GM13977 (cell line): ENCODE measurements at places on chromosomes 7 and 10.

DNA sequence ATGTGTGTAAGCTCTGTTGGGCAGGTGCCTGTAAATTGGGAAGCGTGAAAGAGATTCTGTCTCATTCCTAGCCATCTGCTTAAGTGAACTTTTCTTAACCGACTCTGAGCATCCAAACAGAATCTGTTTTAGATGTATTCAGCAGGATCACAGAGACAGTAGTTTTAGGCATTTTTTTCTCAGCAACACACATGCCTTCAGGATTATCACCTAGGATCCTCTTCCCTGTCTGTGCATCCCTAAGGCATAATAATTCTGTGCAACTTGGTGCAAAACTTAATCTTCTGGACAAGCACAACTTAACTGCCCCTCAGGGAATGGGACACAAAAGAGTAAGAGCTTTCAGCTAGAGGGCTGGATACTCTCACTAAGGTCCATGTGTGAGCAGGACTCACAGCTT is 284.8 kb downstream of the C7orf25 start:
- no peak for DNase-seq

- DNase-seq, result no peak
These were observed 7.0 kb upstream of the CFAP69 start for GRCh38 chr7:90238022-90238421.

DNA sequence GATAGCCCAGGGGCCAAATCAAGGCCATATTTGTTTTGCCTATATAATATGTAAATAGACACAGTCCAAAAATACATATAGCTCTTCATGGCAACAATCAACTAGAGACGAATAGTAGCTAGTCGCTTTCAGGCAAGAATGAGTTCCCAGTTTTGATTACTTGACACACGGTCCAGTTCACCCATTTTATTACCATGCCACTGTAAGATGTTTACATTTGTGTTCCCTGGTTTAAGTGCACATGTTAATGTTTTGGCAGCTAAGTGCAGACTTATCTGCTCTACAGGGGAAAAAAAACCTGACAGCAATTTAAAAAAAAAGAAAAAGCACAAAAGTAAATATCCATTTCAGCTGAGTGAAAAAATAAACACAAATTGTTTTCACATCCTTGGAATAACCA is 213.1 kb downstream of the TPK1 start:
- no peak for DNase-seq

GRCh38 chr7:30778255-30779025 is 7.2 kb downstream of the MINDY4 start:
- DNase-seq, result no peak

GRCh38 chr7:91243591-91244301 is 20.5 kb upstream of the FZD1 start:
- no peak for DNase-seq

DNA sequence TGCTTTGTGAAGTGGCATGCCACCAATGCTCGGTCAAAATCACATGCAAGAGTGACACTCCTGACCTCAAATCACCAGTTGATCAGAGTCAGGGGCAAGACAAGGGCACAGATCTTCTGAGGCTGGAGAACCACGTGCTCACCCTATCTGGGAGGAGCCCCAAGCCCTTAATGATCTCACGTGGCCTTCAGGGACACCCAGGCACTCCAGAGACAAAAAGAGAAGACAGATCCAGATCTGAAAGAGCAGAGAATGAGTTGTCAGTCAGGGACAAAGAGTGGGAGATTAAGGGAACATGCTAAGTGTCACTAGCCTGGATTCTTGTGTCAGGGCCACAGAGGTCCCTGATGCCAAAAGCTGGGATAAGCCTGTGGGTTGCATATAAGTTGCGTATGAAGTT is 134.3 kb downstream of the PLXNA4 start:
- DNase-seq, result no peak

DNA sequence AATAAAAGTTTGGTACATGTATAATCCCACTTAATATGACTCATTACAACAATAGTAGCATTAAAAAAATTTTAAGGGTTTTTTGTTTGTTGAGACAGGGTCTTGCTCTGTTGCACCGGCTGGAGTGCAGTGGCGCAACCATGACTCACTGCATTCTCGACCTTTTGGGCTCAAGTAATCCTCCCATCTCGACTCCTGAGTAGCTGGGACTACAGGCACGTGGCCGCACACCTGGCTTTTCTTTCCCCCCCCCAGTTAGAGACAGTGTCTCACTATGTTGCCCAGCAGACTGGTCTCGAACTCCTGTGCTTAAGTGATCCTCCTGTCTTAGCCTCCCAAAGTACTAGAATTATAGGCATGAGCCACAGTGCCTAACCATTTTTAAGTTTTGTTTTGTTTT is 40.7 kb downstream of the KMT2C start:
- DNase-seq, result no peak
